ENCODE measurements at places on chromosomes 6 and 20.

DNA sequence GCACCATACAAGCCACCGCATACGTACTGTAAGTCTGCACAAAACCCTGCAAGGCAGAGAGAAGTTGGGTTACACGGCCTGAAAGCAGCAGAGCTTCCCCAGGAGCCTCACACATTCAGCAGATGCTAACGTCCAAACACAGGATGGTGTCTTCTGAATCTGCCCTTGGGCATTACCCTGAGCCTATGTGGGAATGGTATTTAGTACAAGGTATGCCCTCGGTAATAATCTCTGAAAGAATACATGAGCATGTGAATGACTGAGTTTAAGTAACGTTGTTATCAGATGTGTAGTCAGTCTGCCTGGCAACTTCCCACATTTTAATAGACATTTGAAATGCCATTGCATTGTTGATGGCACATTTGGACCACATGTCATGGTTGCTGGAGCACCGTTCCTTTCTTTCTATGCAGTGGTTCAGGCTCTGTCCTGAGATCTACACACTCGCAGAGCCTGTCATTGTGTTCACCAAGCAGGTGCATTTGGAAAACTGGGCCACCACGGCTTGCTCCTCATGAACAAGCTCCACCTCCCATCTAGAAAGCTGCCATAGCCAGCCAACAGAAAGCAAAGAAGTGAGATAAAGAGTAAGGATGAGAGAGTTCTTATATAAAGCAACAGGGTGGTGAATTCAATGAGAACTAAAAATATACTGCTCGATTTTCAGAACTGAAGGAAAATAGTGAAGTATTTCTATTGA is 136.5 kb upstream of the GGTLC1 start:
- DNase-seq: no peak

DNA sequence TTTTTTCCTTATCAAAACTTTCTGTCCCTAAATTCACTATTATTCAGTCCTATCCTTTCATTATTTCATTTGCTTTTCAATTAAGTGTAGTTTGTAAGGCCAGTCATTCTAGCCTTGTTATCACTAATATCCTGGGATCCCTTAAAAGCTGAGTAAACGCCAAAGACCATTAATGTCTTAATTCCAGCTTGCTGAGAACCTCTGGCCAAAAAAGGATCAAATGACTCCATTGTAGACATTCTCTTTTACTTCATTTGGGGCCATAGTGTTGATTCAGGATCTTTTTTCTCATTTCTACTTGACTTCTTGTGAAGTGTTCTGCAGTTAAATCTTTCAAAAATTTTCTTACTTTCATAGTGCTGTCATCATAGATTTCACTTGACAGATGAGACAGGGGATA is 379.7 kb downstream of the LAMA2 start:
- no peak for DNase-seq

DNA sequence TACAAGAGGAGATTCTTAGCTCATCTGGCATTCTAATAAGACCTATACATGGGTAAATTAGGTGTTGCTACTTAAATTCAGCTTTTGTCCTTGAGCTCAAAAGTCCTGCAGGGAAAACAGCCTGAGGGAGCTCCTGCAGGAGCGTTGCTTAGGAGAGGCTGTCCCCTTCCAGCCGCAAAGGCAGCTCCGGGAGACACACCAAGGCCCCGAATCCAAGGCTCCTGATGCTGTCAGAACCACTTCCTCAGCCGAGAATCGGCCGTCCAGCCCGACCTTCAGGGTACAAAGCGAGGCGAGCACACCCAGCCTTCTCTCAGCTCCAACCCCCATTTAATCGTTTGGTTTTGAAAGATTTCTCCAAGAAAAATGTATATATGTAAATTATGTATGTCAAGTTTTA is 87.0 kb downstream of the DACT2 start:
- no peak for DNase-seq

DNA sequence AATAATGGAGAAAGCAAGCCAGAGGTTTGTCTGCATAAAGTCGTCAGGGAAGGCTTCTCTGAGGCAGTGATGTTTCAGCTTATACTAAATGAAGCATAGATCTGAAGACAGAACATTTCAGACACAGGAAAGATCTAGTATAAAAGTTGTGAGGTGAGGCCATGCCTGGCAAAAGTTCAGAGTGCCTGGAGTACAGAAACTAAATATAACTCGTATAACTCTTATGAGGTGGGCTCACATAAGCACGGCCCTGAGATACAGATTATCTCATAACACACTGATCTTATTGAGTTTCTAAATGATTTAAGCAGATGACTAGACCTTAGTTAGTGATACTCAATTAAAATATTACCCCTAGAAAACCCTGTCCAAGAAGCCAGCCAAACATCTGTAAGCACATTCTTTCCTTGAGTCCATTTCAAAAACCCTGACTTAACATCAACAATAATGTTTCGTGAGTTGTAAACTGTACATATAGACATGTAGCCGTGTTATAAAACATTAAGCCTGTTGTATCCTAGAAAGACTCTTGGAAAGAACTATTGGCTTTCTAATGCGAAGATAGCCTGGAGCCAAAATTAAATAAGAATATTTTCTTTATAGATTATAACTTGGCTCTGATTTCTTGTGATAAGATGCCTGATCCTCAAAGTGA is 667.6 kb downstream of the TENT5A start:
- no peak for DNase-seq

DNA sequence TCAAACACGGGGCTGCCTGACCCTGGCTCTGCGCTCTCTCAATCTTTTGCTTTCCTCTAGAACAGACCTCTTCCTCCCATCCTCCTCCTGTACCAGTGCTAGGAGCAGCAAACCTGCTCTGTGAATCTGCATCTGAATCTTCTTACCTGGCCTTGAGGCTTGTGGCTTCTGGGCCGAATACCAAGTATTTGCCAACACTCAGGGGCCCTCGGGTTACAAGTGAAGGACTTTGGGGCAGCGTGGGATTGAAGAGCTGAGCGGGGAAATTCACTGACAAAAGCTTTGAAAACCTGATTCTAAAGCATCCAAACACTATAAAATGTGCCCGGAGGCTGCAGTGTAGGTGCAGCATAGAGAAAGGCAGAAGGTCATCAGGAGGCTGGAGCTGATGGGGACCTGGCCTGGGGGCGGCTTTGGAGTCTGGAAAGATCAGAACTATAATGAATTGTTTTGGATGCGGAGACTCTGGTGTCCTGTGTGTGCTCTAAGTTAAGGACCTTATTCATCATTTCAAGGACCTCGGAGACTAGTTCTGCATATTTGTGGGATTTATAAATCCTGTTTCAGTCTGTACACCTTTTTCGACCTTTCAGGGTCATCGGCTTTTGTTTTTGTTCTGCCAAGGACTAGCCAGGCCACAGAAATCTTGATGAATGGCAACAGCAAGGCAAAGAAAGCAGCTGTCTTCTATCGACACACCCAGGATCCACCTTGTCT is 16.4 kb upstream of the IGF2R start:
- no peak for DNase-seq

DNA sequence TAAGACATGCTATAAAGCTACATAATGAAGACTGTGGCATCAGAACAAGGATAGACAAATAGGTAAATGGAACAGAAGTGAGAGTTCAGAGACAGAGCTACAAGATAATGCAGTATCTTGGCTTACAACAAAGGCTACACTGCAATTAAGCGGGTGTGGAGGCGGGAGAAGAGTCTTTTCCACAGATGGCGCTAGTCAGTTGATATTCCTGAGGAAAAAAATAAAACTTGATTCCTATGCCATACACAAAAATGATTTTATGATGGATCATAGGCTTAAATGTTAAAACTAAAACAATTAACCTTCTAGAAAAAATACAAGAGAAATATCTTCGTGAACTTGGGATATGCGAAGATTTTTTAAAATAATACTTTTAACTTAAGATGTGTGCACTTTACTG is 31.0 kb downstream of the RIN2 start:
- no peak for DNase-seq

- no peak for DNase-seq
Measured at GRCh38 chr6:170093276-170093657, 197.6 kb downstream of the DLL1 start.

- no peak for DNase-seq
Measured at GRCh38 chr6:157260735-157261410, 62.4 kb downstream of the TMEM242 start.

DNA sequence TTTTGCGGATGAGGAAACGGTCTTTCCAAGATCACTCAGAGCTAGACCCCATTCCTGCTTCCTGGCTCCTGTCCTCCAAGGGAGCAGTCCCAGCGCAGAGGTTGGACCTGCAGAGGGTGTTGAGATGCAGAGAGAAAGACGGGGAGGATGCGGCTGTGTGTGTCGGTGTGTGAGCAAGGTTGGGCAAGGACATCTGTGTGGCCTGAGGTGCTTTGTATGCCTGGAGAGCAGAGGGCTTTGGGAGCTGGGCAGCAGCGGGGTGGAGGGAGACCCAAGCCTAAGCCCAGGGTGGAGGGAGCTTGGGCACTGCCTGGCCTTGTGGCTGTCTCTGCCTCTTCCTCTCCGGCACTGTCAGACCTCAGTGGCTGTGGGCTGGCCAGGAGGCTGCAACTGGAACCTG is 147.4 kb upstream of the RNF24 start:
- no peak for DNase-seq

- DNase-seq: no peak
Measured at GRCh38 chr6:7998103-7998725, 66.0 kb downstream of the BLOC1S5 start.

DNA sequence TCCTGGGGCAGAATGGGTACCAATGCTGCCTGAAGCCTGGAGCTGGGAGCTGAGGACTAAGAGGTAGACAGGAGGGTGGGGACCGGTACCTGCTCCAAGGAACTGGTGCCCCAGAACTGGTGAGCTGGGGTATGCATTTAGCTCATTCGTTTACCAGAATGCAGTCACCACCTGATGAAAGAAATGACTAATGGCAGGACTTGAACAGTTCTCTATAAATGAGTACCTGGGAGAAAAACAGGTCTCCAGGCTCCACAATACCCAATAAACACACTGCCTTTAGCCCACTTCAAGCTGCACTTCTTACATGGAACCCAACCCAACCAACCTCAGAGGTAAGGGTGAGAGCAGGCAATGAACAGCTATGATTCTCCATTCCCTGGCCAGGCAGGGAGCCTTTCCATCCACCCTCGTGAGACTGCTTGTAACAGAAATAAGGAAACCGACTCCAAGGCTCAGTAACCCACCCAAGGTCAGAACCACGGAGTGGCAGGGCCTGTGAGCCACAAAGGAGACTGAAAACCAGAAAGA is 15.4 kb downstream of the FKBP1A start:
- DNase-seq: no peak

GRCh38 chr6:168493976-168494375 is 53.0 kb downstream of the SMOC2 start:
- DNase-seq: no peak

GRCh38 chr6:20386218-20386617 is 15.5 kb upstream of the E2F3 start:
- DNase-seq: no peak

GRCh38 chr20:61665528-61666470 is 399.9 kb downstream of the TAF4 start:
- no peak for DNase-seq

DNA sequence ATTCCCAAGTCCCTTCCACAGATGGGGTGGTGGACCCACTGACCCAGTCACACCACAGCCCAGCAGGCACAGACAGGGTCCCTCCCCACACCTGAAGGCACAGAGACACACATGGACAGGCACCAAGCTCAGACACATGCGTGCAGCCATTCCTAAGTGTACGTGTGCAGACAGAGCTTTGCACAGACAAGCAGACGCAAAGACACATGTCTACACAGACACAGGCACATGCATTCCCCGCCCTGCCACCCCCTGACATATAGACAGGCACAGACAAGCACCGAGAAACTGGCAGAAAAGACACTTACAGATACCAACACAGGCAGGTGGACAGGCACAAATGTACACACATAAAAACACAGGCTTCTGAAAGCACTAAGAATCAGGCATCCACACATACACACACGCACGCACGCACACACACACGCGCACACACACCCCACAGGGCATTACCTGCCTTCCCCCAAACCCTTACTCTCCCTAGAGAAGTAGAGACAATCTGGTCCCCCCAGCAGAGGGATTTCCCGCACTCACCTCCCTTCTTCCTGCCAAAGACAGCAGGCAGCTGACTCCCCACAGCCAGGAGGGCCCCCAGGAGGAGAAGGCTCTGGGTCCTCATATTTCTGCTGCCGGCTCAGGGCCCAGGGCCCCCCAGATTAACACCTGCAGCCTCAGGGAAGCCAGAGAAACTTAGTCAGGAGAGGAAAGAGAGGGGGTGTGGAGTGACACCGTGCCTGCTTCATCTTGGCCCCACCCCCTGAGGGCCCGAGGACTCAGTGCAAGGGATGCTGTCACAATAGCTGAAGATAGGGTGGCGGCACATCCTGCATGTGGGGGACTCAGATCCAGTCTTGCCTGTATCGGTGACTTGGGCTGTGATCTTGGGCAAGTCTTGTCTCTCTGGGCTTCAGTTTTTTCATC is at the start of gene WFDC5:
WFDC5 (minus strand) TSS at position 710 of the 921 bp plus-strand sequence; CDS start at position 619, 91 bp downstream.
- DNase-seq: no peak

GRCh38 chr6:87182940-87183339 is 27.6 kb downstream of the ZNF292 start:
- DNase-seq: no peak

DNA sequence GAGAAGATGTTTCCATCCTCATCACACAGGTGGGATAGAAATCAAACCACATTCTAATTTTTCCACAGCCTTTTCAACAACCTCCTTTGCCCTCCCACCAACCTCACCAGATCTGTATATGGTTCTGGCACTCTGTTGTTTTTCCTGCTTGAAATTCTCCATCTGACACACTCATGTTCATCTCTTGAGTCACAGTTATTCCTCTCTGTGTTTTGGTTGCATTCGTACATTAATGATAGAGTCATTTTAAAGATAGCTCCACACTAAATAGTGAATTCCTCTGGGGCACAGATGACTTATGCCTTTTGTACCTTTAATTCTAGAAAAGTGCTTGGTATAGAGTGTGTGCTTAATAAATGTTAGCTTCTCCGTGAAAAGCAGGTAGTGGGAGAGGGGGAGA is 1.4 kb upstream of the GCLC start:
- DNase-seq: no peak

- DNase-seq: no peak
Measured at GRCh38 chr6:56949925-56950495, 4.9 kb upstream of the BEND6 start.

- DNase-seq: no peak
Measured at GRCh38 chr6:137765059-137765458, 102.0 kb upstream of the TNFAIP3 start.

- no peak for DNase-seq
Measured at GRCh38 chr20:44398335-44398734, 42.8 kb downstream of the HNF4A start.

DNA sequence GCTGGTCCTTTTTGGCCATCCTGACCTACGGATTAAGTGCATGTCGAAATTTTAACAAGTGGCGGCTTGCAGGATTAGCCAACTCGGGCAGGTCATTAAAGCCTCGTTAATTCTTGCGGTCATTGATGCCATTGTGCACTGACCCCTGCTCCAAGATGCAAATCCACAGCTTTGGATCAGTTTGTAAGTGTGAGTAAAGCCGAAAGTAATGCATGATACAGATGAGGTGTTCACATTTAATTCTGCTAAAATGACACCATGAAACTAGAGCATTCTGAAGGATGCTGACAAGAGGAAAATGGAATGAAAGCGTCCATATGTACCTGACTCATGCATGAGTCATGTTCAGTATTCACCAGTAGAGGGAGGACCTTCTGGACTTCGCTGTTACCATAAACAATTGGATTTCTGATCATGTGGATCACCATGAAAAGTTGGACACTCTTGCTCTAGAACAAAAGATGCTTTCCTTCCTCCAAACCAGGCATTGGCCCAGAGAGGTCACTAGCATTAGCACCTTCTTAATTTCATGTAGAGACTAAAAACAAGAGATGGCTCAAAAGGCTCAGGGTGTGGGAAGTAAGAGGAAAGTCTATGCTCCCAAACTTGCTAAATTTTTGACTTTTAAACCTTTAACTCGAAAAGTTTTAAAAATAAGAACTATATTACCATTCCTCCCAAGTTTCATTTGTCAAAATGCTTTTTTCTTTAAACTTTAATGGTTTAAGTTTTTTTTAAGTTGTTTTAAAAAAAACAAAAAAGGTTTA is 48.0 kb downstream of the MUC22 start:
- peak; percentile 59 for DNase-seq
